NCI-H2081 (cell line): ENCODE measurements at places on chromosomes 5 and 9.

GRCh38 chr5:108818613-108819272, 71.0 kb downstream of the FER start:
- DNase-seq, result no peak

DNA sequence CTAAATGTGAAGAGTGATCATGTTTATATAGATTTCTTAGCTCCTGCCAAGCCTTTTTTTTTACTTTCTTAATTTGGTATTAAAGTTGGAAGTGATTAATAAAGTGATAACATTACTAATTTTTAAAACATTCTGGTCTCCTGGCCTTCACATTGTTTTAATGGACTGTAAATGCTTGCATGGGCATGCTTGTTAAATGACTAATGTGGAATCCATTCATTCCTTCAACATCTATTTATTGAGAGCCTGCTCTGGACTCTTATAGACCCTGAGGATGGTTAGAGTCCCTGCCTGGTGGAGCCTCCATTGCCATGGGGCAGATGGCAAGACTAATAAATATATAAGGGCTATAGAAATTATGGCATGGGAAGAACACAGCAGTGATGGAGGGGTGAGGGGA, 103.5 kb downstream of the NTRK2 start:
- DNase-seq, result no peak

- DNase-seq, result no peak
Observed at GRCh38 chr9:111529787-111530186, 4.8 kb downstream of the ZNF483 start.

- no peak for DNase-seq
Observed at GRCh38 chr5:124941051-124942049, 194.9 kb upstream of the ZNF608 start.

- no peak for DNase-seq
Observed at GRCh38 chr9:115739096-115739875, 414.3 kb upstream of the PAPPA start.

- no peak for DNase-seq
Observed at GRCh38 chr5:76046741-76047140, 36.4 kb upstream of the SV2C start.

DNA sequence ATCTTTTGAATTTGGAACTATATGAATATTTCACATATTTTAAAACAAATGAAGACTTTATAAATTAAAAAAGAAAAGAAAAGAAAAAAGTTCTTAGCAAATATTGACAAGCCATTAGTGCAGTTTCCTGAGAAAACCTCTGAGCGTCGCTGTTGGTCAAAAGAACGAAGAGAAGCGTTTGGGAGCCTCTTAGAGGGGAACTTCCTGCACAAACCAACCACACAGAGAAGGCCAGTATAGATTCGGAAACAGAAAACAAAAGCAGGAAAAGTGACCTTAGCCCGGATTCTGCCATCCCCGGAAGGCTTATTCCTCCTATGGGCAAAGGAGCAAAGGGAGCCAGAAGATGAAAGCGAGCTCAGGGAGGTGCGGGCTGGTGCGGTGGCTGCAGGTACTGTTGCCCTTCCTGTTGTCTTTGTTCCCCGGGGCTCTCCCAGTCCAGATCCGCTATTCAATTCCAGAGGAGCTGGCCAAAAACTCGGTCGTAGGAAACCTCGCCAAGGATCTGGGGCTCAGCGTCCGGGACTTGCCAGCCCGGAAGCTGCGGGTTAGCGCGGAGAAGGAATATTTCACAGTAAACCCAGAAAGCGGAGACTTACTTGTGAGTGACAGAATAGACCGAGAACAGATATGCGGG, at the start of gene PCDHGB2:
Gene PCDHGB2, plus strand, starts transcription at position 205 of the 637 bp plus-strand sequence. Its CDS starts 142 bp downstream, at position 347.
- DNase-seq, result no peak

GRCh38 chr9:92444841-92445240, 20.6 kb upstream of the OMD start:
- DNase-seq, result no peak

- peak; percentile 55 for DNase-seq
Observed at GRCh38 chr5:16894236-16895057, 41.6 kb downstream of the MYO10 start.

DNA sequence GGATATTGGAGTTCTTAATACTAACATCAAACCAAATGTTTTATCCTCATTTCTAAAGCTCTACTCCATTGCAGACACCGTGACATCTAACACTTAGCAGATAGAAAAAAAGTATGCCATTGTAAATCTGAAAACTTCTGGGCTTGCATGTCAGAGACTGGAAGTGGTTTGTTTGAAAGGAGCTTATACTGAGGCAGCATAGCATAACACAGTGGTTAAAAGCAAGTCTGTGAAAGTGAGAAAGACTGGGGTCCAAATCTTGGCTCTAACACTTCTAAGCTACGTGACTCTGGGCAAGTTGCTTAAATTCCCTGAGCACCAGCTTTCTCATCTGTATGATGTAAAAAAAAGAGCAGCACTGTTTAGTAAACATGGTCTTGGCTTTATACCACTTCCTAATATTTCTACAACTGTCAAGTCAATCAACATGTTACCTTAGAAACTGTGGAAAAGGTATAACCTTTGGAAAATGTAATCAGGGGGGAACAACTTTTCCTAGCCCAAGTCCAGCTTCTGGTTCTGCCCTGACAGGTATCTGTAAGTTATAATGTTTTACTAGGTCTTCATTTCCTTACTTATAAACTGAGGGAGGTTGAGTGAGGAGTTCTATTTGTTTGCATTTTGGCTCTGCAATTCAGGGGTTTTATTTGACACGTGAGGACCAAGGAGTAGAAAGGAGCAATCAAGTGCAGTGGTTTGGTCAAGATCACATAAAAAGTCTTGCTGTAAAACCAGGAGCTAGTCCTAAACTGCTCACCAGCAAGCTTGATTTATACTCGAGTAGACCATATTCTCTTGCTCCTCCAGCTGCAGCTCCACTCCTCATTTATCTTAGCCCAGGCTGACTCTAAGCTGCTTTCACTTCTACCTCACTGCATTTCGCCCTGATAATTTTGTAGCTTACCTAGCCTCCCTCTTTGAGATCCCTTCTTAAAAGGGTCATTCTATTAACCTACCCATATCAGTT, 541.0 kb downstream of the RAB3C start:
- DNase-seq, result no peak

DNA sequence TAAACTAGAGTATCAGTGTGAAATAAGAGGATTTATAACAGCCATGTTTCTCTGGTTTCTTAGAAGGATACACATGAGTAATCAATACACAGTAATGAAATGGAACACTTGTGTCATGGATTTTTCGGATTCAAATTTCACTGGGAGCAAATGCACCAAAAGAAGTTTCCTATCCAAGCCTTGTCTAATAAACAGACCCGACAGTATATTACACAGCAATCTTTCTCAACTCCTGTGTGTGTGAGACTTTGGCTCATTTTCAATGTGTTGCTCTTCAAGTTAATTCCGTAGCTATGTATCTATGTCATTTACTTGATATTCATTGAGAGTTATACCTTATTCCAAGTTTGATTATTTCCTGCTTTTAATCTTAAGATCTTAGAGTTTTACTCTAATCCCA, 930.2 kb downstream of the MAT2B start:
- no peak for DNase-seq

GRCh38 chr5:114010362-114010761, 351.5 kb upstream of the KCNN2 start:
- DNase-seq, result no peak

- no peak for DNase-seq
Observed at GRCh38 chr5:16992444-16992843, 56.4 kb upstream of the MYO10 start.
